GM12892 (cell line): ENCODE measurements at places on chromosomes 3 and 15.

DNA sequence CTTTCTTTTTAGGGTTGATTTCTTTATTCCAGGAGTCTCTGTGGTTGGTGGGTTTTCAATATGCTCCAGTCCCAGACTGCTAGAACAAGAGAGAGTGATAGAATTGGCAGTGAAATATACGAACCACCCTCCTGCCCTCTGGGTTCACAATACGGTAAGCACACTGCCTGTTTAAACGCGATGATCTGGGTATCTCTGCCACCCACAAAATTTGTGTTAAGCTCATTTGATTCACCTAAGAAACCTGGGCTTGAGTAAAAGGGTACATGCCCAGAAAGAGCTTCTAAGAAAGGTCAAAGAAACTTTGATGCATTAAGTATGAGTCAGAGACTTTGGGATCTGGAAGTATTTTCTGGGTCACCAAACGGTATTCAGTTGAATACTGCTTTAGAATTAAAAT is 29.8 kb downstream of the OXNAD1 start:
- no peak for DNase-seq

DNA sequence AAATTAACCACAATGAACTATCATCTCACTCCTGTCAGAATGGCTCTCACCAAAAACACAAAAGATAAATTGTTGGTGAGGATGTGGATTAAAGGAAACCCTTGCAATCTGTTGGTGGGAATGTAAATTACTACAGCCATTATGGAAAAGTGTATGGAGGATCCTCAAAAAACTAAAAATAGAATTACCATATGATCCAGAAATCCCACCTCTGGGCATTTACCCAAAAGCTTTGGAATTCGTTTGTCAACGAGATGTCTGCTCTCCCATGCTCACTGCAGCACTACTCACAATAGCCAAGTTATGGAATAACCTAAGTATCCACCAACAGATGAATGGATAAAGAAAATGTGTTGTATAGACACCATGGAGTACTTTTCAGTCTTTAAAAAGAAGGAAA is 21.6 kb downstream of the FSIP1 start:
- no peak for DNase-seq

DNA sequence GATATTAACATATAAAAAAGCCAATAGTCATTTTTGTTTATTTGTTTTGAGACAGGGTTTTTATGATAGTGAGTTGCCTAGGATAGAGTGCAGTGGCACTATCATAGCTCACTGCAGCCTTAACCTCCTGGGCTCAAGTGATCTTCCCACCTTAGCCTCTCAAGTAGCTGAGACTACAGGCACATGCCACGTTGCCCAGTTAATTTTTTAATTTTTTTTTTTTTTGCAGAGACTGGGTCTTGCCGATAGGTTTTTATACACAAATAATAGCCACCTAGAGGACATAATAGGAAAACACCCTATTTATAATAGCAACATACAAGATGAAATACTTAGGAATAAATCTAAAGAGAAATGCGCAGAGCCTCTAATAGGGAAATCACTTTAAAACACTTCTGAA is 13.3 kb downstream of the EIF3J start:
- no peak for DNase-seq

- DNase-seq, result no peak
These were observed 179.4 kb downstream of the GHSR start for GRCh38 chr3:172268868-172269267.

DNA sequence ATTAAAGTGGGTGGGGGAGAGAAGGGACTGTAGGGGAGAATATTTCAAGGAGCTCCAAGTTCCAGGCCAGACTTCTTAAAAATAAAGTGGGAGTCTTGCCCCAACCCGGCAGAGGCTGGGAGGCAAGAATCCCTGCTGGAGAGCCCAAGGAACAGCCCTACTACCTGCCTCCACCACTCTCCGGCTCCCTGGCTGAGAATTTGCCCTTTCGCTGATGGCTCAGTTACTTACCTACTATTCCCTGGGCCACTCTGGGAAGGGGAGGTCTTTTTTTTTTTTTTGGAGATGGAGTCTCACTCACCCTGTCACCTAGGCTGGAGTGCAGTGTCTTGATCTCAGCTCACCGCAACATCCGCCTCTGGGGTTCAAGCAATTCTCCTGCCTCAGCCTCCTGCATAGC is 15.5 kb downstream of the MYL3 start:
- DNase-seq, result no peak

- DNase-seq, result no peak
These were observed 66.3 kb downstream of the NIPA2 start for GRCh38 chr15:22904736-22905135.

DNA sequence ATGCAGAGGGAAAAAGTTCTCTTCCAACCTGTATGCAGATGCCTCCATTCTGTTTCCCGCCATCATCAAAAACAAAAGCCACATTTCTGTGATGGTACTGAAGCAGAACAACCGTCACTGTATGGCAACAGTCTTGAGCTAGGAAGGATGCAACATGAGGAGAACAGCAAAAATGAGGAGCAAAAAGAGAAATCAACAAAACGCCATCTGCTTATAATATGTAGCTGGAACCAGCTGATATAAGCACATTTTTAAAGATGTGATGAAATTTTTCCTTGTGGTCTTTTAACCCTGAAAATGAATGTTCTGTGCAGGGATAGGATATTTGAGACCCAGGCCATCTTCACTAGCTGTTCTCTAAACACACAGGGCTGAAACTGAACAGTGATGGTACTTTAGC is 287.0 kb downstream of the ZIC4 start:
- no peak for DNase-seq

DNA sequence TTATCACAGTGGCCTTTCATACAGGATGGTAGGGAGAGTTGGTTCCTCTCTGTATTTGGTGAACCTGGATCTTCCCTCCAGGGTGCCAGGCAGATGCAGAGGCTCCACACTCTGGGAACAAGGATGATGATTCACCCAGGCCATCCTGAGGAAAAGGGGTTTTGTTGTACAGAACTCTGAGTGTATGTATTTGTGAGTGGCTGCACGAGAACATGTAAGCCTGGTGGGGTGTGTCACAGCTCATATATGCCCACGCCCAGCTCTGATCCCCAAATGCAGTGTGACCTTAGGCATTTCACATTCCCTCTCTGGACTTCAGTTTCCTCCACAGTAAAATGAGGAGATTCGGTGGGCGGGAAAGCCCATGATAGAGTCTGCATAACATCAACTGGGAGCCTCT is 11.6 kb upstream of the CILP start:
- no peak for DNase-seq

DNA sequence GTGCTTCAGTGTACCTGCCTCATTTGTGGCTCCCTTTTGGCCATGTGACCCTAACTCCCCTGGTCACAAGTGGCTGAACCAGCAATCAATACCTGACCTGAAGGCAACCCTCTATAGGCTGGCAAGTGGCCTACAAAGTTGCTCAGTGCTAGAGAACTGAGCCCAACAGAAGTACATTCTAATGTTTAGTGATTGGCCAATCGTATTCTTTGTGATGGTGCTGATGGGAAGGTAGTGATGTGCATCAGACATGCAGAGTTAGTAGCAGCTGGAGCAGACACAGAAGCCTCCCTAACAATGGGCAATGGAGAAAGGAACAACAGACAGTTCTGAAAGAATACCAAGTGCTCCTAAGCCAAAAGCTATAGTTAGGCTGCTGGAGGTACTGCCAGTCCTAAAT is 10.4 kb upstream of the ATOSA start:
- DNase-seq, result no peak

GRCh38 chr3:27557411-27557810 is 73.2 kb upstream of the SLC4A7 start:
- DNase-seq, result no peak

DNA sequence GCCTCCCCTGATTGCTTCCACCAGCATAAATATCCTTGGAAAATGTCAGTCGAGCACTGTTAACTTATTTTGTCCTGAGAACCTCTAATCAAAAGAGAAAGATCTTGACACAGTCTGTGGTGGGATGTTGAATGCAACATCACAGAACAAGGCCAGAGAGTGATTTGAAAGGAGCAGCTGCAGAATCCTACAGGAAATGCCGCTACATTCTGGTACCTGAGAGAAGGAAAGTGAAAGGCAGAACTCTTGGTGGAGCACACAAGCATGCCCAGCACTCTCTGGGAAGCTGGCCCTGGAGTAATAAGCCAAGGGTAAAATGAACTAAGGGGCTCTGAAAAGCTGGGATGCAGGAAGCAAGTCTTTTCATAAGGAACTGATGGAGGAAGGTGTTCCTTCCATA is 75.8 kb downstream of the CBLB start:
- DNase-seq, result no peak

DNA sequence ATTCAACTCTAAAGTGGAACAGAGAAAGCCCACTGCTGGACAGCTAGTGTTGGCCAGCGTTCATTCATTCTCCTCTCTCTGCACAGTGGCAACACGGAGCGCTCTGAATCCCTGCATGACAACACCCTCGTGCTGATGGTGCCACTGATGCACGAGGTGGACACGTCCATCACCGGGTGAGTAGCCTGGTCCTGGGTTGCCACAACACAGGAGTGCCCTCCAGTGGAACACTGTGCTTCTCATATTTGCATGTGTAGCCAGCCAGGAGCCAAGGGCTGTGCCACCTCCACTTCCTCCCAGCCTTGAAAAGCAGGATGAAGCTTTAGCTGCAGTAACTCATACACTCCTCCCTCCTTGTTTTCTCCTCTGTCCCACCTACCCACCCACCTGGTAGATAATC is 120.0 kb upstream of the CTDSPL start:
- DNase-seq, result no peak

DNA sequence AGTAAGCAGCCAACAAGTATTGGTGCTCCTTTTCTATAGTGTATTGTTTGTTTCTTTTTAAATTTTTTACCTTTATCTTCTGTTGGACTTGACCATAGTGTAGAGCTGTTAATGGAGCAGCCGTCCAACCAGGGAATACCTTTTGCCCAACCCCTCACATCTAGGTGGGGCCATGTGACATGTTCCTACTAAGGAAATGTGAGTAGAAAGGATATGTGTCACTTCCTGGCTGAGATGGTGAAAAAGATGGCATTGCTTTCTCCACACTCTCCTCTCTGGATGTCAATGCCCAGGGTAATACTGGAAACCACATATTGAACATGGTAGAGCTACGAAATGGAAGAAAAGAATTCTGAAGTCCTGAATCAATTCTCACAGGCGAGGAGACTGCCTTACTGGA is 218.8 kb downstream of the TBL1XR1 start:
- DNase-seq, result no peak

GRCh38 chr3:11820531-11821041 is 26.1 kb downstream of the TAMM41 start:
- peak; percentile 27 for DNase-seq

GRCh38 chr3:43996379-43997301 is 245.0 kb upstream of the TOPAZ1 start:
- peak; percentile 32 for DNase-seq

GRCh38 chr15:62950462-62950931 is 92.0 kb upstream of the TPM1 start:
- DNase-seq, result no peak

- DNase-seq, result no peak
These were observed 408.2 kb upstream of the CBLB start for GRCh38 chr3:106276755-106277612.

DNA sequence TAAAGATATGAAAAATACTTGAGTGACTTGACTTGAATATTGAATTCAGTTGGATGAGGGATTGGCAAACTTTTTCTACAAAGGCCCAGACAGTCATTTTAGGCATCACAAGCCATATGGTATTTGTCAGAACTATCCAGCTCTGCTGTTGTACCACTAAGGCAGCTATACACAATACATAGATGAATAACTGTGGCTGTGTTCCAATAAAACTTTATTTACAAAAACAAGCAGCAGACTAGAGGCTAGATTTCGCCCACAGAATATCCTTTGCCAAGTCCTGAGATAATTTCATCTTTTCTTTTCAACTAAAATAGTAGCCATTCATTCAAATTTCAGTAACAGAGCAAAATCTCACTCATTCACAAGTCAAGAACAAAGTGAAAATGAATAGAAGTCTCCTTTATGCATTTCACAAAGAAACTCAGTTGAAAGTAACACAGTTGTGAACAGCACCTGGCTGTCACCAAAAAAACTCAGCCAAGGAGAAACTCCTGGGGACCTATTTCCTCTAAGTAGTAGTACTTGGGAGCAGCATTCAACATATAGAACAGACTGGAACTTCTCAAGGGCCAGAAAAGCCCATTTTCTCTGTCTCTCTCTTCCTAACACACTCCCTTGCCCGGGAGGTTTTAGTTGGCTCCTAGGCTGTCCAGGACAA is 56.3 kb downstream of the OSBPL10 start:
- no peak for DNase-seq

- DNase-seq, result no peak
These were observed 496.6 kb upstream of the PROK2 start for GRCh38 chr3:72281551-72281950.

GRCh38 chr3:12513694-12514446 is 29.6 kb downstream of the TSEN2 start:
- no peak for DNase-seq

DNA sequence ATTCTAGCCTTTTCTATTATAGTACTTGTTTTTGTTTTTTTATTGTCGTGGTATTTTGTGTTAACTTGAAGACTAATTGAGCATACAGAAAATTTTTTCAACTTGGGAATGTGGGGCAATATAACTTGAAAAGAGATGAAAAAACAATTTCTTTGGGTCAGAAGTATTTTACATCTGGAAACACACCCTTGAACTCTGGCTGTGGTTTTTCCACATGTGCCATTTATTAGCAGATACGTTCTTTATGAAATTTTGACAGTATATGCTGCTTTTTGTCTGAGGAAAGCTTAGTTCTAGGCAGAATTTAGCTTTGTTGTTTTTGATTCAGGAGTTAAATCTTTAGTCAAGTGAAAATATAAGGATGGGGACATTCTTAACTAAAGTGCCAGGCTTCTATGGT is 44.7 kb downstream of the TCF12 start:
- DNase-seq, result no peak

- DNase-seq, result no peak
These were observed 72.9 kb downstream of the CD200 start for GRCh38 chr3:112405845-112406244.

DNA sequence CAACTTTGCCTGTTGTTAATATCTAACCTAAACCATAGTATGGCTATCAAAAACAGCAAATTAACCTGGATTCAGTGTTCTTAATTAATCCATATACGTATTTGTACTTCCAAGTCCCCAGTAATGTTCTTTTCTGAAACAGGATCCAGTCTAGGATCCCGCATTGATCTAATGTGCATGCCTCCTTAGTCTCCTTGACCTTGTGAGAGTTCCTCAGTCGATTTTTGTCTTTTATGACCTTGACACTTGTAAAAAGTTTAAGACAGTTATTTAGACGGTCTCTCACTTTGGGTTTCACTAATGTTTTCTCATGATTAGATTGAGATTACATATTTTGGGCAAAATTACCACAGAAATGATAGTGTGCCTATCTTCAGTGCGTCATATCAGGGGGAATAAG is 69.4 kb downstream of the TGFBR2 start:
- no peak for DNase-seq

GRCh38 chr3:42230860-42231259 is 35.1 kb downstream of the CCK start:
- DNase-seq, result no peak

DNA sequence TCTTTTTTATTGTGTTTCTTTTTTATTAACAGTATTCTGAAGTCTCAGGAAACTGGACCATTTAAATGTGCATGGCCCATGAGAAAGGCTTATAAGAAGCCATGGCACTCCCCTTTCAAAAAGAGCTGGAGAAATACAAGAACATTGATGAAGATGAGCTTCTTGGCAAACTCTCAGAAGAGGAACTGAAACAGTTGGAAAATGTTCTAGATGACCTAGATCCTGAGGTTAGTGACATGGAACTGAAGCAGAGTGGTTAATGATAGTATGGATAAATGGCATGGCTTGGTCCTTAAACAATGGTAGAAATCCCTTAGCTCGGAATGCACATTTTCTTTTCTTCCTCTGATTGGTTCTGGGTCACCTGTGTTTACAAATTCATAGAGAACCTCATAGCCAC is 14.9 kb downstream of the TMOD2 start:
- no peak for DNase-seq

GRCh38 chr3:94734206-94734605 is 671.3 kb downstream of the NSUN3 start:
- no peak for DNase-seq
